NCI-H69 (cell line): ENCODE measurements at places on chromosomes 16 and 17.

DNA sequence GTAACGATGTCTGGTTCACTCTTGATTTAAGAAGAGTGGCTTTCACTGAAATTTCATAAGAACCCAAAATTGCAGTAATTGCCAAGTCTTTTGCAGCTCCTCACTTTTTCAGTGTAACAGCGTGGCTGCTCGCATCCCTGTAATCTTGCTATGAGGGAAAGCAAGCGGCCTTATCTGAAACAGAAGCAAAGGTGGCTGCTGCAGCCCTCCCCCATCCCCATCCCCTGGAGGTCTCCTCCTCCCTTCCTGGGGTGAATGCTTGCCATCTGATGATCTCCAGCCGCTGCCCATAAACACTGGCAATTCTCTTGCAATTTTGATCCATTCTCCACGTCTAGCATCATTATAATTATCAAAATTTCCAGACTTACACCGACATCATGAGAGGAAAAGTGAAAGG, 182.5 kb upstream of the ASIC2 start:
- no peak for DNase-seq

DNA sequence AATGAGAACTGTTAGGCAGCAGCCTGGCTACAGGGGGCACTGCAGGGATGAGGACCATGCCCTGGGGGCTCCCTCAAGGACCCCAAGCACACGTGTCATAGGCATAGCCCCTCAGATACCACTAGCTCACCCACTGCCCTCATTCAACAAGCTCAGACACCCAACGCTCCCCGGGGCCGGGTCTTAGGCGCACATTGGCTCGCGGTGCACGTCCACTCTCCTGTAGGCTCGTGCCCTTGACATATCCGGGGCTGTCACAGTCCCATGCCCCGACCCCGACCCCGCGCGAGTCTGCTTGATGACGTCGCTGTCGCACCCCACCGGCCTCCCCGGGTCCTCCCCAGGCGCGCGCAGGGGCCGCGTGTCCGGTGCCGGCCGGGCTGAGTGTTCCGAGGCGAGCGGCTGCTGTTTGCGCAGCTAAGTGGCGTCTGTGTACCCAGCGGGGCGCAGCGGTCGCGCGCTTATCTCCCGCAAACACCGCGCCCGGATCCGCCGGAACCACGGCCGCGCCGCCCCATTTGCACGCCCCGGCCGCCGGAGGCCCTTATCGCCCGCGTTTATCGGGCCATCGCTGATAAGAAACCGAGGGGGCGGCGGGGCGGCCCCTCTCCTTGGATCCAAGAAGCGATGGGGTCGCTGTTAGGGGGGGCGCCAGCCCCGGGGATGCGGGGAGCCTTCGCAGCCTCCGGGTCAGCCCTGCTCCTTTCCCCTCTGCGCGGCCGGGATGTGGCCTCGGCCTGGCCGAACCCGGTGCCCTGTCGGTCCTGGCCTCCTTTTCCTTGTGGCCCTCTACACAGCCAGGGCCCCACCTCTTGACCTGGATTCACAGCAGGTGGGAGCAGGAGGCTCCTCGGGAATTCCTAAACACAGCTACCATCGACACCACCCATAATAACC, 20.7 kb upstream of the NAGS start:
- peak; percentile 58 for DNase-seq

DNA sequence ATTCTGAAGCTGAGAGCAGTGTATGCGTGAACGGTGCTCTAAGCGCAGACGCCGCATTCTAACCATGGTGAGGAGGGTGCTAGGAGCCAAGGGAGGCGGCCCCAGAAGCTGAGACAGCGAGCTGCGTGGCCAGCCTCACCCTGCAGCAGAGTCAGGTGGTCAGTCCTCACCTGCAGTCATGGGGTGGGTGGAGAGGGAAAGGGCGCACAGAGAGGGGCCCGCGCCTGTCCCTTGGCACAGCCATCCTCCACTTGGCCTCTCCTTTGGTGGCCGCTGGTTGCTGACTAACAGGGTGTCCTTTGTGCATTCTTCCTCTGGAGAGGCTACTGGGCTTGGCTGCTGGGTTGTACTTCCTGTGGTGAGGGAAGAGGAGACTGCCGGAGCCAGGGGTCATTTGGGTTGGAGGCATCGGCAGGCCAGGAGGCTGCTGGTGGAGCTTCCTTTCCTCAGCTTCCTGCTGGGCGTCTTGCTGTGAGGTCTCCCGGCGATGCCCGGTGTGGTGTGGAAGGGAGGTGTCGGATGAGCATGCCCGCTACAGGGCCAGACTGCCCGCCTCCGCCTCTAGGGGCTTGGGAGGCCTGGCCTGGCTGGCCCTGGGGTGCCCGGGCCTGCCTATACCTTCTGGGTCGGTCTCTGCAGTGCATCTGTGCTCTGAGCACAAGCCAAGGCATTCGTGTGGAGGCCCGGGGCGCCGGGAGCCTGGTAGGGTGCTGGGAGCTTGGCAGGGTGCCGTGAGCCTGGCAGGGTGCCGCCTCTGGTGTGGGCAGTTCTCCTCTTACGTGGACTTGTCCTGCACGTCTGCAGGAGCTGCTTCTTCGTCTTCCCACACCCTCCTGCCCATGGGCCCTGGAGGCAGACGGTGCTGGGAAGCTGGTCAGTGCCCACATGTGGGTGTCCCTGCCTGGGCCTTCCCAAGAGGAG, 17.4 kb downstream of the RNF213 start:
- no peak for DNase-seq

GRCh38 chr16:1472974-1473373, 1.9 kb downstream of the CLCN7 start:
- DNase-seq, result no peak

- peak; percentile 58 for DNase-seq
These were observed 5.8 kb upstream of the CHCT1 start for GRCh38 chr17:60416368-60416925.

DNA sequence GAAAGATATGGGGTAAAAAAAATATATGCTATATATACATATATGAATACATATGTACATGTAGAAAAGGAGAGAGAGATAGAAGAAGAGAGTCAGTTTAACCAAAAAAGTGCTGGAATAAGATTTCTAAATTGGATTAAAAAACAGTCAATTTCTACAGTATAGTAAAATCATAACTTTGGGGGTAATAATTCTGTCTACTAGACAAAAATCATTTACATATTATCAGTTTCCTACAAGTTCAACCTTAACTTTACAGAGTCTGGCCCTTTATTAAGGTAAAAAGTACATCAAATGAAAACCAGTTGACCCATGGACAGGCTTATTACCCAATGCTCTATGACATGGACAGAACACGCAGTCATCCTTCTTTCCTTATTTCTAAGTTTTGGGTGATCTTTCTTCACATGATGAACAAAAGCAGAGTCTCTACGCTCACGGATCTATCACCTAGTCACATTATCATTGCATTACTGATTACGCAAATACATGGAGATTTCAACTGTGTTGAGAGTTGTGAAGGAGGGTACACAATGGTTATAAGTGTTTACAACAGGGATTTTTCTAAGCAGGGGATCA, 63.9 kb upstream of the SMIM36 start:
- DNase-seq, result no peak

DNA sequence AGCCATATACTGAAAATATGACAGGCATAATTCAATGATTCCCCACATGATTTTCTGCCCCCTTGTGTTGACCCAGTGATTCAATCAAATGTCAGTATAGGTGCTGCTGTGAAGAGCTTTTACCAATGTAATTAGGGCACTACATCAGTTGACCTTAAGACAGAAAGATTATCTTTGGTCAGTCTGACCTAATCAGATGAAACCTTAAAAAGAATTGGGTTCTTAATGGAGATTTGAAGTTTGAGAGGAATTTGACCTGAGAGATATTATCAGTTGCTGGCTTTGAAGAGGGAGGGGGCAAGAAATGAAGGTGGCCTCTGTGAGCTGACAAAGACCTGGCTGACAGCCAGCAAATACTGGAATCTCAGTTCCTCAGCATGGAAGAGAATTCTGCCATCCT, 358.7 kb upstream of the CA10 start:
- peak; percentile 41 for DNase-seq

DNA sequence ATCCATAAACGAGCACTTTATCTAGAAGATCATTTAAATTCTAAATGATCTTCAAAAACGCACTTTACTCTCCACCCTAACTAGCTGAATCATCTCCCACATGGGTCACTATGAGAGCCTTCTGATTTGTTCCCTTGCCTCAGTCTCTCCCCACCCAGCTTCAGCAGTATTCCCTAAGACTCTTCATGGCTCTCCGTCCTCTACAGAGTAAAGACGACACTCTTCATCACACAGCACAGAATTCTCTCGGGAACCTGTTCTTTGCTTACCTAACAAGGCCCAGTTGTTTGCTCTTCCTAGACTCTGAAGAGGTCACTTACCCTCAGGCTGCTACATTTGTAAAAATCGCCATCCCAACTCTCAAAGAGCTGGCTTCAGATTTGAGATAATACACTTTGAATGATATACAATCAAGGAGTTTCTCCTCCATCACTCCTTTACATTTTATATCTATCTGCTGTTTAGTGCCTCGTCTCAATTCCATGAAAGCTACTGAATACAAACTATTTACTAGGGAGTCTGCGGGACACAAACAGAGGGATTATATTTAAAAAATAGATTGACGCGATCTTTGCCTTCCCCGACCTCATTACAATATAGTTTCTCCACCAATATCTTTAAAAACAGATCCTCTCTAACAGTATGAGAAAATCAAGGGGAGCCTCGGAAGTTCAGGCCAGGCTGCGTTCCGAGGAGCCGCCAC, 511 bp upstream of the LIG3 start:
- peak; percentile 61 for DNase-seq

DNA sequence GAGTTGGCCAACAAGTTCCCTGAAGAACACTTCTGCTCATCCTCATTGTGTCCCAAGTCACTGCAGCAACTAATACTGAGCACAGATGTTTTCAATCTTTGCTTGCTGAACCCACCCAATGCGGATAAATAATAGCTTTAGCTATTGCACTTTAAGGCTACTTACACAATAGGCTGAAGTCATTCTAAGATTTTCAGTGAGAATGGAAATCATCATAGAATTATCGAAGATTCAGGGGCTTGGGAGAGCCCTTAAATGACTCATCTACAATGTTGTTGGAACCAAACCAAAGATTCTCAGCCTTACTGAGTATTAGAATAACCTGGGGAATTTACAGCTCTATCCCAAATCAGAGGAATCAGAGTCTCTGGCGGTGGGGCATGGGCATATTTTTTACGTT, 51.2 kb downstream of the SYCE1L start:
- DNase-seq, result no peak

GRCh38 chr17:80631142-80632045, 86.8 kb downstream of the RPTOR start:
- DNase-seq, result no peak

- DNase-seq, result peak; percentile 69
These were observed 1.3 kb downstream of the FUS start for GRCh38 chr16:31181102-31181830.

GRCh38 chr17:15398291-15398690, 56.9 kb upstream of the TEKT3 start:
- DNase-seq, result no peak

- no peak for DNase-seq
These were observed 59.0 kb downstream of the ELAC2 start for GRCh38 chr17:12958786-12959185.

- no peak for DNase-seq
These were observed 176.3 kb downstream of the VPS53 start for GRCh38 chr17:538181-538973.

DNA sequence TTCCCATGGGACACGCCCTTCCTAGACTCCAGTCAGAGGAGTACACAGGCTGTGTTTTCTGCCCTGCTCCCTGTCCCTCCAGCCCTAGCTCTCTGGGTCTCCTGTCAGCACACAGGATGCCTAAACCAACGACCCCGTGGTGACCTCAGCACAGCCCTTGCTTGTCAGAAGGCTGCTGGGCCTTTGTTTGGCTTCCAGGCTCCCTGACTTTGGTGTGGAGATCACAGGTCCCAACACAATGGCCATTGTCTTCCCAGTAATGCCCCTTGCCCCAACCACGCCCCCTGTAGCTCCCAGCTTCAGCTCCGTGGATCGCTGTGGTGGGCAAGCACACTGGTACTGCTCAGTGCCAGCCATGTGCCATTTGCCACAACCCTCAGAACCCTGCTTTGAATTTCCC, 15.0 kb downstream of the HNF1B start:
- no peak for DNase-seq

GRCh38 chr17:75566416-75566815, 21.2 kb upstream of the MYO15B start:
- no peak for DNase-seq

GRCh38 chr16:54679531-54679930, 251.1 kb upstream of the IRX5 start:
- DNase-seq, result no peak

DNA sequence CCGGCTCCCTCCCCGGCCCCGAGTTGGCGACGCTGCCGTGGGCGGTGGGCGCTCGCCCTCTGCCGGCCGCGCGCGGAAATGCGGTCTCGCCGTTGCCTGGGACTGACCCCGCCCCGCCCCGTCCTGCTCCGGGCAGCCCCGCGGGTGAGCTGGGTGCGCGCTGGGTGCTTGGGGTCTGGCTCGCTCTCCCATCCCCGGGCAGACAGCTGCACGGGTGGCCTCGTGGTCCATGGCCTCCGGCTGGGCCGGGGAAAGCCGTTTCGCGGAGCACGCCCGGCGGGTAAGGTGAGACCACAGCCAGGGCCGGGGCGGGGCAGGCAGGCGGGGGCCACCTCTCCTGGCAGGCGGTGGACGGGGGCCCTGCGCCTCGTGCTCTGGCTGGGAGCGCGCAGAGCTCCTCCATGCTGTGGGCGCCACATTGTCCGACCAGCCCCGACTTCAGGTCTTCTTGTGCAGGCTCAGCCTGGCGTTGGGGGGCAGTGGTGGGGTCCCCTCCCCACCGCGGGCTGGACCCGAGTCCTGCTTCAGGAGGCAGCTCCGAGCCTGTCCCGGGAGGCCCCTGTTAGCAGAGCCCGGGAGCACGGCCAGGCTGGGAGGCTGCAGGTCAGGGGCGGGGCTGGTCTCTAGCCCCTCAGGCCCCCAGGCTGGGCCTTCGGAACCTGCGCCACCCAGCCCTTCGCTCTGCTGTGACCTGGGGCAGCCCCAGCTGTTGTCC, 7.0 kb upstream of the C1QTNF8 start:
- DNase-seq, result peak; percentile 70
